ENCODE measurements at places on chromosomes 7 and 10.

DNA sequence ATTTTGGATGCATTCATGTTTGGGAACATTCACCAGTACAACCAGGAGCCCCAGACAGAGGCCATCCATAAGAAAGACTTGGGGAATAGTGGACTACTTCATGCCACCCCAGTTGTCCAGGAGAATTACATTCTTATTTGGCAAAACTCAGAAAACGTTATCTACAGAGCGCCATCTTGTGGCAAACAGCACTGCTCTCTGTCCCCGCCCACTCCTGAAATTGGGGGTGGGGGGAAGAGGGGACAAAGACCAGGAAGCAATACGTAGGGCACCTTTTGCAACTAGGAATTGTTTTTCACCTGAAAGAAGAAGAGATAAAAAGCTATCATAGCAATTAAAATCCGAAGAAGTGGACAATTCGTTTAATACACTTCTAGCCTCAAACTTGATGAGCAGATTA is 134.6 kb upstream of the MGMT start:
- DNase-seq, result no peak

GRCh38 chr10:110409926-110410325 is 87.8 kb upstream of the DUSP5 start:
- no peak for DNase-seq

GRCh38 chr10:124252097-124252715 is 158.8 kb upstream of the CHST15 start:
- no peak for DNase-seq

DNA sequence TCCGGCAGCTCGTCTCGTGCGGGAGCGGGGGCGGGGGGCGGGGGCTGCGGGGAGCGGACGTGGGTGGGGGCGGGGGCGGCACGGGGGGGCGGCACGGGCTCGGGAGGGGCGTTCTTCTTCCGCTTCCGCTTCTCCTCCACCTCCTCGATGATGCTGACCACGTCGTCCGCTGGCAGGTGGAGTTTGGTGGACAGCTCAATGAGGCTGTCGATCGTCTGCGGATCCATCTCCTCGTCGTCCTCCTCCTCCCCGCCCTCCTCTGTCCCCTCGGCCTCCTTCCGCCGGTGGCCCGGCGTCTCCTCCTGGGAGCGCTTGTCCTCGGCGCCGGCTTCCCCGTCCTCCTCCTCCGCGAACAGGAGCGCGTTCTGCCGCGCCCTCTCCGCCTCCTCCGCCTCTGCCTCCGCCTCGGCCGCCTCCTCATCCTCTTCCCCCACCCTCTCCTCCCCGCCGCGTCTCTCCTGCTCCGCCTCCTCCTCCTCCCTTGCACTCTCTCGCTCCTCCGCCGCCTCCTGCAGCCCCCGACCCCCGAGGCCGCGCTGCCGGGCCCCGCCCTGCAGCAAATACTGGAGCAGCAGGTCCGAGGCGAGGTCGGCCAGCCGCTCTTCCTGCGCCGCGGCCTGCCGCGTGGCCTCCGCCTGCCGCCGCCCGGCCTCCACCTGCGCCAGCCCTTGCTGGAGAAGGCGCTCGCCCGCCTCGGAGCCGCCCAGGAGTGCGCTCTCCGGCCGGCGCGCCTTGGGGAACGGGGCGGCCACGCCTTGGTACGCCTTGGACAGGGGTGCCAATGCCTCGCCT is 1.9 kb downstream of the VGF start:
- peak; percentile 46 for DNase-seq

DNA sequence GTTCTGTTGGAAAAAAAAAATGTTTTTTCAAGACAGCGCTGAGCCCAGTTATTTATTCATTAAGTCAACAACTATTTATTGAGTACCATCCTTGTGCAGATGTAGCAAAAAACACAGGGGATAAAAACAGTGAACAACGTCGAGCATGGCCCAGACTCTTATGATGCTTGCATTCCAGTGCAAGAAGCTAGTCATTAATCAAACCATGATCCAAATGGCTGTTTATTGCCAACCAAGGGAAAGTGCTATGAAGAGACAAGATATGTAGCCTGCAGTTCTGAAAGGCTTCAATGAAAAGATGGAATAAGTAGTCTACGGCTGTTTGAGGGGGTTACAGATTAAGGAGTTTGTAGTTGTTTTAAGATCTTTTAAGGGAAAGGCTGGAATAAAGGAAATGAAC is 262.3 kb downstream of the NEBL start:
- no peak for DNase-seq

DNA sequence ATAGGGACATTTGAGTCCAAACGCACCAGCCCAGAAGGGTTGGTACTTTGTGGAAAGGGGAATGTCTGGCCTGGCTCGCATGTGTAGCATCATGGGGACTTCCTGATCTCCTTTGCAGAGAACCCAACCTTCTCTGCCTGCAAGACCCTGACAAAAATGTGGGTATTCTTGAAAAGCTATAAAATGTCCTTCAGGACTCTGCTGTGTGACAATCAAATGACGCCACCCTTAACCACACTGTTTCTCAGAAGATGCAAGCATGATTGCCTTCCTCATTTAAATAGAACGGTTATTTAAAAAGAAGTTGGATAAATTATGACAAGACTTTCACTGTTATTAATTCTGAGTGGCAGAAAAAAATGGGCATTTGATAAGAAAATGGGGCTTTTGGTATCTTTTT is 15.1 kb upstream of the GPR15LG start:
- DNase-seq, result no peak

- DNase-seq, result no peak
These were observed 12.2 kb upstream of the RSBN1L start for GRCh38 chr7:77684030-77684429.

GRCh38 chr10:108465871-108466641 is 1301.5 kb upstream of the SORCS1 start:
- DNase-seq, result no peak

- no peak for DNase-seq
These were observed 3.0 kb downstream of the TBATA start for GRCh38 chr10:70782086-70782745.

DNA sequence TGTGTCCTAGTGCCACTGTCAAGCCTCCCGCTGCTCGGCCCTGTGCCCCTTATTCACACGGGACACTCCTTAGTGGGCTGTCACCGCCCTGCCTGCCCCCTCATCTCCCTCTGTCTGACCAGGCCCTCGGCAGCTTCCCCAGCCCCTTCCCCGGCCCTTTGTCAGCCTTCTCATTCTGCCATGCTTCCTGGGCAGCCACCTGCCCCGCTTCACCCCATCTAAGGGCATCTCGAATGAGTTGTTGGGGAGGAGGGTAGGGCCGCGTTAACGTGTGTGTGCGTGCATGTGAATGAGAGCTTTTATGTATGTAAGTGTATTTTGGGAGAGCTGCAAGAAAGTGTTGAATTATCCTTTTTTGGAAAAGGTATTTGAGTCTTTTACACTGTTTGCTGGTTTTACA is 49.7 kb downstream of the GTF2I start:
- no peak for DNase-seq

- no peak for DNase-seq
These were observed 49.1 kb upstream of the SEMA3C start for GRCh38 chr7:80967917-80968297.

GRCh38 chr7:137345799-137346449 is 2.4 kb upstream of the PTN start:
- no peak for DNase-seq

DNA sequence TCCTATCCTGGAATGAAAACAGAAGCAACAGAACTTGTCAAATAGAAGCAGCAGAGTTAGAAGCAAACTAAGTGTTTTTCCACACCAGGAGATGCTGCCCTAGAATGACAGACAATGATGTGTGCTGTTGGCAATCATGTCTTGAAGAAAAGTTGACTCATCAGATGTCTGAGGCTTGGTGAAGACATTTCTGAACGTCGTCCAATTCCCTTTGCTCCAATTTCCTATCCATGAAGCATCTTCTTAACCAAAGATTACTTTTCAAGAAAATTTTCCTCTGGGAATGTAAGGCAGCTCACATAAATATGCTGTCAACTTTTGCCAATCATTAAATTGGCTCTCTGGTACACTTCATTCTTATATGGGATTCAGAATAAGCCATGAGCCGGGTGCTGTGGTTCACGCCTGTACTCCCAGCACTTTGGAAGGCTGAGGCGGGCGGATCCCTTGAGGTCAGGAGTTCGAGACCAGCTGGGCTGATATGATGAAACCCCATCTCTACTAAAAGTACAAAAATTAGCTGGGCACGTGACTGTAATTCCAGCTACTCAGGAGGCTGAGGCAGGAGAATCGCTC is 34.6 kb downstream of the MALSU1 start:
- DNase-seq, result no peak

GRCh38 chr10:85959239-85959638 is 407.4 kb downstream of the GRID1 start:
- DNase-seq, result no peak

- no peak for DNase-seq
These were observed 261.8 kb upstream of the SHH start for GRCh38 chr7:156074084-156074483.

- peak; percentile 50 for DNase-seq
These were observed 33.3 kb downstream of the GET4 start for GRCh38 chr7:909358-910329.

- no peak for DNase-seq
These were observed 371.9 kb downstream of the LRRTM3 start for GRCh38 chr10:67297637-67298181.

GRCh38 chr10:68166871-68167585 is 57.7 kb downstream of the MYPN start:
- no peak for DNase-seq

DNA sequence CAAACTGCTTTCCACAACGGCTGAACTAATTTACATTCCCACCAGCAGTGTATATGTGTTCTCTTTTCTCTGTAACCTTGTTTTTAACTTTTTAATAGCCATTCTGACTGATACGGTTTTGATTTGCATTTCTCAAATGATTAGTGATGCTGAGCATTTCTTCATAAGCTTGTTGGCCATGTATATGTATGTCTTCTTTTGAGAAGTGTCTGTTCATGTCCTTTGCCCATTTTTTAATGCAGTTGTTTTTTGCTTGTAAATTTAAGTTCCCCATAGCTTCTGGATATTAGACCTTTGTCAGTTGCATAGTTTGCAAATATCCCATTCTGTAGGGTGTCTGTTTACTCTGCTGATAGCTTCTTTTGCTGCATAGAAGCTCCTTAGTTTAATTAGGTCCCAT is 6.1 kb downstream of the ZNF786 start:
- no peak for DNase-seq

DNA sequence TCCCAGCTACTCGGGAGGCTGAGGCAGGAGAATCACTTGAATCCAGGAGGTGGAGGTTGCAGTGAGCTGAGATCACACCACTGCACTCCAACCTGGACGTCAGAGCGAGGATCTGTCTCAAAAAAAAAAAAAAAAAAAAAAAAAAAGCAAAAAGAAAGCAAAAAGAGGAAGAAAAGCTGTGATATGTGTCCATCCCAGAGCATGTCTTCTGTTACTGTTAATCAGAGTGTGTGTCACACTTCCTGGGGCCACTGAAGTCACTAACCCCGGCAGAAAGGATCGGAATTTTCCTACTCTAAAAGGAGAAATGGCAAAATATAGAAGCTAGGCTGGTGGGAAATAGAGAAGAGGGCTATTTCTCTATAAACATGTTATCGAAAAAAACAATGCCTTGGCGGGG is 11.9 kb downstream of the PIK3AP1 start:
- DNase-seq, result no peak

GRCh38 chr10:31353574-31353973 is 34.6 kb downstream of the ZEB1 start:
- DNase-seq, result no peak

DNA sequence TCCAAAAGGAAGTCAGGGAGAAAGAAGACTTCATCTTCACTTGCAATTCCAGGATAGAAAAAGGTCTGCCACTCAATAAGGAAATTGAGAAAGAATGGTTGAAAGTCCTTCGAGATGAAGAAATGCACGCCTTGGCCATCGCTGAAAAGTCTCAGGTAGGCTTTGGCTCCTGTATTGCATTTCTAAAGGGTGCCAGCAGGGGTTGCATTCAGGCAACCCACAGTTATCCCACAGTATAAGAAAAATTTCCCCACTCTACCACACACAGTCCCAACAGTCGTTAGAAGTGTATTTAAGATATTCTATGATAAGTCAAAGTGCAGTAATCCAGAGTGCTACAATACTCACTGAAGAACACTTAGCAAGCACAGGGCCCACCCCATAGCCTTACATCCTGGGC is 93.4 kb upstream of the FGL2 start:
- DNase-seq, result no peak

DNA sequence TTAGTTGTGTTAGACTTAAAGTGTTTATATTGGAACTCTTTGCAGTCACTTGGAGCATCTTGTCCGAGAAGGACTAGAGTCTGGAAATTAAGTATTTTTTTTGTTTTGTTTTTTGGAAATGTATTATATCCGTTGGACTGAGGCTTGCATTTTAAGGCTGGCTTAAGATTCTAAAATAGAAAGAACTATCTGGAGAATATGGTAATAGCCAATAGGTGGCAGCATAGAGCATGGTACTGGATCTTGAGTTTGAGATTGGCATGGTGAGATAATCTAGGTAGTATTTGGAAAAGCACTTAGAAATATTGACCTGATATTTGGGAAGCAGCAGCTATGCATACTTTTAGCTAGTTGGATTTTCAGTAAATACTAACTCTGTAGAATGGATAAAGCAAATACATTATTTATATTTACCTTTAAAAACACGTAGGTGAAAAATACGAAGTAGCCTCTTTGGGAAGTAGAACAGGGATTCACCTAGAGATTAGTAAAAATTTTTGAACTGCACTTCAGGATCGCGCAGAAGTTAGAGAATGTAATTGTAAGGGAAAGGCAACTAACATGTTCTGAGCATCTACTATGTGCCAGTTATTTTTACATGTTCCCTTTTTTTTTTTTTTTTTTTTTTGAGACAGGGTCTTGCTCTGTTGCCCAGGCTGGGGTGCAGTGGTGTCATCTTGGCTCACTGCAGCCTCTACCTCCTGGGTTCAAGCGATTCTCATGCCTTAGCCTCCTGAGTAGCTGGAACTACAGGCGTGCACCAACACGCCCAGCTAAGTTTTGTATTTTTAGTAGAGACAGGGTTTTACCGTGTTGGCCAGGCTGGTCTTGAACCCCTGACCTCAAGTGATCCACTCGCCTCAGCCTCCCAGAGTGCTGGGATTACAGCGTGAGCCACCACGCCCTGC is 78.6 kb downstream of the LCOR start:
- no peak for DNase-seq

DNA sequence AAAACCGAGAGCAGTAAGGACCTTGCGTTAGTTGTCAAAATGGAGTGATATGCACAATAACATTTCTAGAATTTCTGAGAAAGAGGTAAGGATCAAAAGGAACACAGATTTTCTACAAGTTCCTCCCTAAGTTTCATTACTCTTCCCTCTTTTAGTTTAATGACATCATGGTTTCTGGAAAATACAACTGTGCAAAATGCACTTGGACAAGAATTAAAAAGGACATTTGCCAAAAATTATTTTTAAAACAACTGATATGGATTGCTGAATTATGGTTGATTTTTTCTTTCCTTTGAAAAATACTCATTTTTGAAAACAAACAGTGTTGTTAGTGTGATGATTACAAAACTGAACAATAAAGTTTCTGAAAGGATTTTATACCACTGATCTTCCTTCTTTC is 52.1 kb downstream of the SRI start:
- DNase-seq, result no peak

DNA sequence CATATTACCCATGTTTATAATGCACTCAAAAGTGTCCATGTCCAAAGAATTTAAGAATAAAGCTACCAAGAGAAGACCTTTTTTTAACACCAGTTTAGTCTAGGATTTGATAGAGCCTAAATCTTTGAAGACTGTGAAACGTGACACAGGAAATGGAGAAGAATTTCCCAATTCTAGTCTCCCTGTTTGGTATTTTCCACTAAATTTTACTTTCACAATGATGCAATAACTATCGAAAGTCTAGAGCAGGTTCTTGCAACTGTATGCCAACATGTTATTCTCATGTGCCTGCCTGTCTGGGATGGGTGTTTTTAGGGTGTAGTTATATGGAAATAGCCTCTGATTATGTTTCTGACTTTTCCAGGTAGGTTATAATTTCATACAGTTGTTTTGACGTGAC is 6.9 kb upstream of the MXI1 start:
- no peak for DNase-seq

All from activated T-cell treated with anti-CD3 and anti-CD28 coated beads, Interleukin-2, amount 50 U/mL, for 1 hour (primary cell).